IMR-90 (cell line): ENCODE measurements at places on chromosomes 11 and 22. TPM values are rescaled to one million over a fixed set of nuclear protein-coding genes. Genes with fewer than 3 reads are reported as not detected.

- peaks cover 6% of the 10 kb centered on the region for H3K36me3 ChIP-seq
- DNase-seq: no peak
- H3K27ac ChIP-seq: no peak overlapping the region
- no peak overlapping the region for H3K4me3 ChIP-seq
- peaks cover 50% of the 10 kb centered on the region for H3K4me1 ChIP-seq
Observed at GRCh38 chr11:12811861-12812260, 137.6 kb downstream of the TEAD1 start.

The MUC2 gene
- not detected in 2 replicates for total RNA-seq

GRCh38 chr11:93761910-93762309 lies 20.4 kb downstream of the C11orf54 start:
- no peaks in the 10 kb centered on the region for H3K27me3 ChIP-seq
- no peak overlapping the region for H3K27ac ChIP-seq
- no peak for DNase-seq
- peaks cover 26% of the 10 kb centered on the region for H3K36me3 ChIP-seq

GRCh38 chr11:1603629-1604028 lies 4.6 kb downstream of the KRTAP5-3 start:
- H3K27ac ChIP-seq: no peak overlapping the region
- H3K4me3 ChIP-seq: no peak overlapping the region
- H3K27me3 ChIP-seq: peaks cover 56% of the 10 kb centered on the region

GRCh38 chr11:24406389-24406788 lies 90.5 kb upstream of the LUZP2 start:
- no peak for DNase-seq
- H3K4me3 ChIP-seq: no peak overlapping the region
- H3K27me3 ChIP-seq: no peaks in the 10 kb centered on the region
- H3K27ac ChIP-seq: no peak overlapping the region

GRCh38 chr11:113675003-113675561 lies 31.0 kb downstream of the TMPRSS5 start:
- no peak overlapping the region for H3K4me3 ChIP-seq
- peaks cover 15% of the 10 kb centered on the region for H3K27me3 ChIP-seq
- H3K36me3 ChIP-seq: no peaks in the 10 kb centered on the region
- peak; percentile 88 for DNase-seq

GRCh38 chr11:86460461-86461385 lies 86.0 kb downstream of the CCDC81 start:
- H3K27me3 ChIP-seq: no peaks in the 10 kb centered on the region
- H3K36me3 ChIP-seq: no peaks in the 10 kb centered on the region
- H3K27ac ChIP-seq: no peak overlapping the region
- DNase-seq: peak; percentile 71
- peaks cover 22% of the 10 kb centered on the region for H3K4me1 ChIP-seq

GRCh38 chr11:94678236-94678635 lies 89.9 kb upstream of the AMOTL1 start:
- no peak overlapping the region for H3K4me3 ChIP-seq
- H3K27ac ChIP-seq: no peak overlapping the region
- H3K4me1 ChIP-seq: no peaks in the 10 kb centered on the region
- H3K27me3 ChIP-seq: peaks cover 5% of the 10 kb centered on the region
- no peak for DNase-seq
- H3K36me3 ChIP-seq: no peaks in the 10 kb centered on the region
